Effector memory CD8-positive, alpha-beta T cell (primary cell): ENCODE measurements at places on chromosomes 1 and 21.

DNA sequence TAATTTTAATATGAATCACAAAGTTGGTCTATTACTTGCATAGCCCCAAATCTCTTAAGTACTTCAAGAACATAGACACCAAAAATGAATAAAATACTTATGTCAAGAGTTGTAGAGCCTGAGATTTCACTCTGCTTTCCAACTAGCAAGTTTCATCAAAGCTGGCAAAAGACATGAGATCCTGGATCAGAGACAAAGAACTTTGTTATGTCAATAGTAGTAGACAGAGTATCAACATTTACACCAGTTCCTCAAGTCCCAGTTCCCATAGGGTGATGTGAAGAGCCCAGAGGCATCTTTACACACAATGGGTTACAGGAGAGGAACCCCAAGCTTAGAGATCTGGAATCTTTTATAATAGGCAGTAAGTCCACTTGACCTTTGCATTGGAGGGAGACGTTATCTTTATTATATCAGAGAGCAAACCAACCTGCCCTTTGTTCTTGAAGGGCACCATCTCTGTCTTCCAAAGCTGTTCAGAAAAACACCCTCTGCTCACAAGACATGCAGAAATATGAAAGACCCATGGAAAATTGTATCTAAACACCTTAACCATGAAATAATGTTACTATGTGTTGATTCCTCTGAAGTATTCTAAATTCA, 174.4 kb upstream of the GALNT2 start:
- DNase-seq: no peak

DNA sequence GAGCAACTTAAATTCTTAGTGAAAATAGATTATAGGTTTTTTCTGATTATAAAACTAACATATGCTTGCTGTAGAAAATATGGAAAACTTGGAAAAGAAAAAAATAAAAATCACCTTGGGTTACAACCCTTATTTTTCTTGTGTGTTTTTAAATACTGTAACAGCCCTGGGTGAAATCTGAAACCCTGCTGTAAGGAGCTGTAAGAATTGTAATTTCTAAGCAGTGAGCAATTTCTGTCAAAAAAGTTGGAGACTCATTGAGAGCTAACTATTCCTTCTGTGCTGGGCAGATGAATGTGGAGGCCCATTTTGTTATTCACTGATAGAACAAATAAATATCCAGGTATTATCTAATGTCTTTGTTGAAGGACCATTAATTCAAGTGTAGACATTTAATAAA, 42.6 kb downstream of the ADCY10 start:
- no peak for DNase-seq

GRCh38 chr1:205354259-205355074, 2.3 kb downstream of the KLHDC8A start:
- peak; percentile 59 for DNase-seq

- no peak for DNase-seq
Measured at GRCh38 chr1:52111492-52111891, 30.4 kb upstream of the ZFYVE9 start.
